ENCODE measurements at places on chromosomes 5 and 9.
A peak's percentile ranks its signal among the peaks of the same experiment; 100 is the strongest.

GRCh38 chr5:15002791-15003190 is 131.2 kb upstream of the ANKH start:
- DNase-seq: no peak

GRCh38 chr5:94544031-94544650 is 74.3 kb downstream of the KIAA0825 start:
- peak; percentile 4 for DNase-seq

DNA sequence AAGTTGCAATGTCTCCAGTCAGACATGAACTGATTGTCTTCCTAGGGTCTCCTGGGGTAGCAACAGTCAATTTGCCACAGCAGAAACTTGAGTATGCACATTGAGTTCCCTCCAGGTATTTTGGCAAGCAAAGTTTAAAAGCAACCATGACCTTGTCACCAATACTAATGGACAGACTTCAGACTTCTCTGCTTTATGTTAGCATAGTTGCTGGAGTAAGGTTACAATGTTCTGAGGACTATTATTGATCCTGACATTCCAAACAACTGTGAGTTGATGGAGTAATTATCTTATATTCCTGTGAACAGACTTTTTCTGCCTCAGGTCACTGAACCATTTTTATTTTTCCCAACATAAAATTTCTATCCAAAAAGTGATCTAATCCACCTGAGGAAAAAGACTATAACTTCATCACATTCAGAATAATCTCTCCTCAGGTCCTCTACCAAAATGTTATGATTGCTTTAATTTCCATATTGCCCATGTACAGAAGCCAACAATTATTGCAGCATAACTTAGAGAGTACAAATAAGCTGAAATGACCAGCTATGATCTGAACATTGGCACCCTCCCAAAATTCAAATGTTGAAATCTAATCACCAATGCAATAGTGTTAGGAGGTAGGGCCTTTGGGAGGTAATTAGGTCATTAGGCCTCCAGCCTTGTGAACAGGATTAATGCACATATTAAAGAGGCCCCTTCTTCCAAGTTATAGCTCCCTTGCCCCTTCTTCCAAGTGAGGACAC is 228.3 kb downstream of the PDE4D start:
- DNase-seq: no peak

- no peak for DNase-seq
Observed at GRCh38 chr9:127778280-127779135, at the start of gene SH2D3C. Gene SH2D3C, minus strand, starts transcription at chr9:127778666. Its CDS starts 39 bp downstream, at chr9:127778627.

DNA sequence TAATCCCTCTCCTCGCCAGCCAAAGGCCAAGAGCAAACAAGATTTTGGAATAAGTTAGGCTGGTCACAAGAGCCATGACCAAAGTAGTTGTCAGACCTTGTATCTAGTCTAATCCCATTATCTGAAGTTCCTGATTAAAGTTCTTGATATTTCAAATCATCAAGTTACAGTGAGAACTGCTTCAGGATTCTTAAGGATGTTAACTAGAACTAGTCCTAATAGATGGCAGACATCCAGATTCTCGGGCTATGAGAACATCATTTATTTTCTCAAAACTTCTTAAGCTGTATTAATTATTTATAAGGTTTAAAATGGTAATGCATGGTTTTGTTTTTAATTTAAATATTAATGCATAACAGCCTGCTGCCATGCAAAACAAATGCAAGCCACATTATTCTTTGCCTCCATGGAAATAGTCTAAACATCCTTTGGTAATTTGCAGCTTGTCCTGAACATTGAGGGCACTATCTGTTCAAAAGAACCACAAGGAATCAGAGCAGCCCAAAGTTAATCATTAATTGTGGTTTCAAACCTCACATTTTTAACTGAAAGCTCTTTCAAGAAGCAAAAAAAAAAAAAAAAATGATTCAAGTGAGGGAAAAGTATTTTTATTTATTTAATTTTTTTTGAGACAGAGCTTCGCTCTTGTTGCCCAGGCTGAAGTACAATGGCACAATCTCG is 95.1 kb downstream of the TTC39B start:
- peak; percentile 56 for DNase-seq

GRCh38 chr9:35852876-35853865 is 17.0 kb downstream of the OR13J1 start:
- DNase-seq: no peak

GRCh38 chr9:121296213-121297127 is 28.5 kb downstream of the GSN start:
- no peak for DNase-seq

- no peak for DNase-seq
Observed at GRCh38 chr5:78355561-78355960, 4.9 kb upstream of the SCAMP1 start.

GRCh38 chr5:131264451-131265099 is 722 bp downstream of the CDC42SE2 start:
- DNase-seq: no peak

- DNase-seq: peak; percentile 55
Observed at GRCh38 chr5:156526081-156526925, 199.3 kb downstream of the SGCD start.

GRCh38 chr9:126319671-126320070 is 7.0 kb upstream of the MVB12B start:
- no peak for DNase-seq

GRCh38 chr9:115333277-115334070 is 215.5 kb upstream of the TNC start:
- DNase-seq: no peak

GRCh38 chr5:152070591-152070990 is 145.9 kb upstream of the GLRA1 start:
- no peak for DNase-seq

DNA sequence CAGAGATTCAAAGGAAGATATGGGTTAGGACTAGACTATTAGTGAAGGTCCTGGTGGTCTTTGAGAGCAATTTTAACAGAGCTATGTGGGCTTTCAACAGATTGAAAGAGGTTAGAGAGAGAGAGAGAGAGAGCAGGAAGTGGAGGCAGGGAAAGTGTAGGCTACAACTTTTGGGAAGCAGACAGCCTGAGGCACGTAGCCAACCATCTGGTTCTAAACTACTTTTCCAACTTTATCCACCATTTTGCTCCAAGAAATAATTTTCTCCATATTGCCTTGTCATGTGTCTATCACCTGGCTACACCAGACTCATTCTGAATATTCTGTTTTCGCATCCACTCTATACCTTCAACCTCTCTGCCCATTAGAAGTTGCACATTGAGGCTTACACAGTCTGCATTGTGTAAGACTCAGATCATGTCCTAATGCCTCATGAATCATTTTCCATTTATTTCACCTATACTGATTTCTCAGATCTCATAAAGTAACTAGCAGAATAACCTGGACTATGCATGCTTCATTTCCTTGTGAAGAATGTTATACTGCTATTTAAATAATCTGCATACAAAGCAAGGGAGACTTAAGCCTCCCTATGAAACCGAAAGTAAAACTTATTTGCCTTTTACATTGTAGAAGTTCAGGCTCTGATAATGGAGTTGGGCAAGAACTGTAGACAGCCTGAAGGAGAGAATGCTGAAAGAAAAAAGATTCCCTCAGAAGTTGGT is 235.6 kb downstream of the ELAVL2 start:
- peak; percentile 10 for DNase-seq

GRCh38 chr5:81288021-81288433 is 13.4 kb upstream of the ZCCHC9 start:
- no peak for DNase-seq

GRCh38 chr9:19114680-19115270 is 12.1 kb upstream of the HAUS6 start:
- peak; percentile 13 for DNase-seq

DNA sequence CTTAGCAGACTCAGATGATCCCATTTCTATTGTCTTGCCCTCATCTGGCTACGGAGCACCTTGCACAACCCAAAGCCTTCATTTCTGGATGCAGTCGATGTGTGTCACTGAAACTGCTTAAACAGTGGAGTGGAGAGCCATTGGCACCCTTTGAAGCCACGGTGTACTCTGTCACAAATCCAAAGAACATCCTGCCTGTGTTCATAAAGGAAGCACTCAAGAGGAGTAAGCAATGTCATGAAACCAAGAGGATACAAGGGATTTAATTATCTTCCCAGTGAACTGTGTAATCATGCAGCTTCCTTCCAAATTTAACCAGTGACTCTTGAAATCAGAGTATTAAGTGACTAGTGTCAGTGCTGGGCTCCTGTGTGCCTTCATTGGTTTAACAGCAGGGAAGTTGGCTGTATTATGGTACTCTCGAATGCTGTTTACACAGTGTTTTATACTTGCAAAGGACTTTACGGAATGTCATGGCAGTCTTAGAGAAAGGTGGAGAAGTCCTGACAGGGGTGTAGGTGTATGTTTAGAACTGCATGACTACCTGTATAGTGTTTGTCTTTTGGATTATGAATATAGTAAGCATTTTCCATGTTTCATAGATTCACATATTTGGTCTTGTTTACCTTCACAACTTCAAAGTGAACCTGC is 41.9 kb downstream of the CD180 start:
- DNase-seq: no peak

- DNase-seq: no peak
Observed at GRCh38 chr9:27963836-27964235, 390.6 kb upstream of the C9orf72 start.

- DNase-seq: peak; percentile 60
Observed at GRCh38 chr9:114785866-114786650, 19.8 kb downstream of the TNFSF15 start.

DNA sequence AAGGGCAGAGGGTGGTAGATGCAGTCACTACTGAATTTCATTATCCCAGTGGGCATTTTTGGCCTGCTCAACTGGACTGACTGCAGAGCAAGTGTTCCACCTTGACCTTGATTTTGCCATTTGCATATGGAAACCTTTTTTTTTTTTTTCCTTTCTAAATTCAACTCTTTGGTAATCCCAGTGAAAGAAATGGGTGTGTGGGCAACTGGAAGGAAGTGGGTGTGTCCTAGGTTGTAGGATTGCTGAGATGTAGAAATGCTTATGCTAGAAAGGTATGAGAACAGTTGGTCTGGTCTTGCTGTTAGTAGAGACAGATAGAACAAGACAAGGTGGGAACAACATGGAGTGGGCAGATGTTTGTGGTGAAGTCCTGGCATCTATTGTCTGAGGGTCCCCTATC is 7.8 kb upstream of the IL12B start:
- no peak for DNase-seq

- peak; percentile 27 for DNase-seq
Observed at GRCh38 chr5:112479418-112479817, 60.3 kb upstream of the EPB41L4A start.

- peak; percentile 84 for DNase-seq
Observed at GRCh38 chr5:168765551-168766425, 186.6 kb upstream of the PANK3 start.

DNA sequence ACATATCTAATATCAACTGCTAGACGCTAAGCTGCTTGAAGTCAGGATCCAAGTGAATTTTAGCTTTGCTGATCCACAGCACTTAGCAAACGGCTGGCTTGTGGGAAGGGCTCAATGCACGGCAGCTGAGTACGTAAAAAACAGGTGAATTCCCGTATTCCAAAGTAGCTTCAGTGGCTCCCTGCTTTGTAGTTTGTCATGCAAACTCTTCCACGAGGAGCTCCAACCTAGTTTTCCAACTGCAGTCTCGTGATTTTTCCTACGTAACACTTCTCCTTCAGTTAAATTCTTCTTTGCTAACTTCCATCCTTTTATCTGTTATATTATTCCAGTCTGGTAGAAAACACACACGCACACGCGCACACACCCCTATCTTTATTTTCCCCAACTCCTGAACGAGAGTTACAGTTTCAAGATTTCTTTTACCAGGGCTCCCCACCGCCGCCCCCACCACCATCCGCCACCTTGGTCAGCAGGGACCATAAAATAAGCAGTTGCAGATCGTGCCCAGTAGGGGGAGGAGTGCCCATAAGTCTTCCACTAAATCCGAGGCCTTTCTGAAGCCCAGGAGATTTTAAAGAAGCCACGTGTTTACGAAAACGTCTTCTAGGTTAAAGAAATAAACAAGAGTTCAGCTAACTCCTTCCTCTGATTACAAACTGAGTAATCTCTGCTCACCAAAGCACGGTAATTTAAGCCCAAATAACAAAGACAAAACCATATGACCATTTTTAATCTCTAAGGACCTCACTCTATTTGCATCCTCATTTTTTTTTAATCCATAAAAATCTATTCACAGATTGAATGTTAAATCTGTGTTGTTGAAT is 34.8 kb upstream of the TRIO start:
- peak; percentile 74 for DNase-seq

DNA sequence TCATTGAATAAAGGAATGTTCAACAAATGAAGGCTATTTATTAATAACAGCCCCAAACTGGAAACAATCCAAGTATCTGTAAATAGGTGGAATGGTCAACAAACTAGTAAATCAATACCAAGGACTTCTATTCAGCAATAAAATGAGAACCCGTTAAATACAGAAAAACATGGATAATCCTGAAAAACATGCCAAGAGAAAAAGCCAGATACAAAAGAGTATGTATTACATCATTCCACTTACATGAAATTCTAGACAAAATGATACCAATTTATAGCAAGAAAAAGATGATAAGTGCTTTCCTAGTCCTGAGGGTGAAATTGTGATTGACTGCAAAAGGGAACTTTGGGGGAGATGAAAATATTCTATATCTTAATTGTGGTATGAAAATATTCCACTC is 3.1 kb downstream of the PJA2 start:
- no peak for DNase-seq

DNA sequence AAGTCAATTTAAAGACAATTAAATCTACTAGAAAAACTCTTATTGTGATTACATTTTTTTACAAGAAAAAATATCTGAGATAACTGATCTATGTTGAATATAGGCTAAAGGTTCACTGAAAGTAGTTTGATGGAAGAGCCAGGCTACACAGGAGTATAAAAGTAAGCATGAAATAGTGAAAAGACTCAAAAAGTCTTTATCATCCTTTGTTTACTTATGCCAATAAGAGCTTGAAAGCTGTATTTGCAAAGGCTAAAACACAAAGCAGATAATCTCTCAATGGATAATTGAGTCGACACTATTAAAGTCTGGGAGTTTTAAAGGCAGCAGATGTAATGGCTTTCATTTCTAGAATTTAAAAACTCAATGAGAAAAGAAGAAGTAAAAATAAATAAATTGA is 42.0 kb downstream of the SSBP2 start:
- no peak for DNase-seq

Data from fibroblast of upper back skin (primary cell).